ENCODE measurements at places on chromosomes 7 and 10.

DNA sequence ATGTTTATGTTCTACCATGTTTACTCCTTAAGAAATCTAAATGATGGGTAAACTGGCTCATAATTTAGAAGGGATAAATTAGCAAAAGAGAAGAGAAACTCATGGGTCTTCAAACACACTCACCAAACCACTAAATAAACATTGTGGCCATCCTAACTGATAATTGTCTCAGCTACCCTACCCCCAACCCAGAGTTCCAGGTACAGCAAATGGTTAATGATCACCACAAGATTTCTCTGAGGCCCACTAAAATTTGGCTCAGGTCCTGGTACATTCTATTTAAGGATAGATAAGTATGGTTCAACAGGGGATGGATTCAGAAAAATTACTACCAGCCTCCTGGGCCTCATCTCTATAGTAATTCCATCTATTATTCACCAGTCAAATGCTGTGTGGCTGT lies 21.4 kb downstream of the SLC25A13 start:
- DNase-seq, result no peak

DNA sequence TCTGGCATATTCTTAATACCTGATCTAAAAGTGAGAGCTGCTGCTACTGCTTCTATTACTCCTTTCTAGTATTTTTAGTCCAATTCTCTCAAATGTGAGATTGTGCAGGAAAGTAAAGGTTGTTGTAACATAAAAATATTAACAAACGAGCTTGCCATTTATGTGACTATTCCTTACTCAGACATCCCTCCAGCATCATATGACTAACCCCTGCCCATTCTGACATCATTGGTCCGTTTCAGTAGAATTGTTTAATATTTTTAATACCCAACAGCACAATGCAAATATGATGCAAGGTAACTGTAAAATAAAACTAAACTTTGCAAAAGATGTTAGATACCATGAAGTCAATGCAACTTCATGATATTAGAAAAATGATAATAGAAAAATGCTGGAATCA lies 83.6 kb downstream of the CFAP58 start:
- DNase-seq, result no peak

DNA sequence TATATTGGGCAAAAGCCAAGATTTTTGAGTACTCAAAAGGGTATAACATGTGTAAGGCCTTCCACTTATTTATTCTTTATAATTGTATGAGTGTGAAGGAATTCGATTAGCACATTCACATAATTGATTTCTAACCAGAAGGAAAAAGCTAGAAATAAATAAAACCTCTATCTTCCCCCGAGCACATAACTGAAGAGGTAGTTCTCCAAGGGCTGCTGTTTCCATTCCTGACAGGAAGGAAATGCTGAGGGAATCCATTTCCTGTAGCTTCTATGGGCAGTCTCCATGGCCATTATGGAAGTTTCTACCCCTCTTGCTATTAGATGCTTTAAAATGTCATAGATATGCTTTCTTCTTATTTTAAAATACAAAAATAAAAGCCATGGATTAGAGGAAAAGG lies 70.5 kb upstream of the ABCB5 start:
- DNase-seq, result no peak

DNA sequence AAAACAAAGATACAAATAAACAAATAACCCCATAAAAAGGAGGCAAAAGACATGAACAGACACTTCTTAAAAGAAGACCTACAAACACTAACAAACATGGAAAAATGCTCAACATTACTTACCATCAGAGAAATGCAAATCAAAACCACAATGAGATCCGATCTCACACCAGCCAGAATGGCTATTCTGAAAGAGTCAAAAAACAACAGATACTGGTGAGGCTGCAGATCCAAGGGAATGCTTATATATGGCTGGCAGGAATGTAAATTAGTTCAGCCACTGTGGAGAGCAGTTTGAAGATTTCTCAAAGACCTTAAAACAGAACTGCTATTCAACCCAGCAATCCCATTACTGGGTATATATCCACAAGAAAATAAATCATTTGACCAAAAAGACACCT lies 80.4 kb upstream of the NRP1 start:
- no peak for DNase-seq

- DNase-seq, result no peak
Observed at GRCh38 chr7:112023282-112023681, 182.9 kb downstream of the DOCK4 start.

GRCh38 chr10:99329554-99330346 lies 594 bp downstream of the CNNM1 start:
- DNase-seq, result no peak

DNA sequence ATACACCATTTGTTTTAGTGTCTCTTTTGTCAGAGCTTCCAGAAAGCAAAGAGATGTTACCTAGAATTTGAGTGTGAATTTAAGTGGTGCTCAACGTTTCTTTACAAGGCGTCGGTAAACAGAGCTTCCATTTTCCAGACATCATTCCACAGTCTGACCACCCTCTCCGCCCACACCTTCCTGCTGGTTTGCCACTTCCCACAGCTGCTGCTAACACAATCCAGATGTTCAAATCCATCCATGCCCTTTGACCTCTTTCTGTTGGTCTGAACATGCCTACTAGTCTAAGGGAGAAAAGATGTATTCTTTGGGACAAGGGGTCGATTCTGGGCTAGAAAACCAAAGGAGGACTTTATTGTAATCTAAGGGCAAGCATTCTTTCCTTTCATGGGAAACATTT lies 86.1 kb downstream of the FAM107B start:
- DNase-seq, result no peak

DNA sequence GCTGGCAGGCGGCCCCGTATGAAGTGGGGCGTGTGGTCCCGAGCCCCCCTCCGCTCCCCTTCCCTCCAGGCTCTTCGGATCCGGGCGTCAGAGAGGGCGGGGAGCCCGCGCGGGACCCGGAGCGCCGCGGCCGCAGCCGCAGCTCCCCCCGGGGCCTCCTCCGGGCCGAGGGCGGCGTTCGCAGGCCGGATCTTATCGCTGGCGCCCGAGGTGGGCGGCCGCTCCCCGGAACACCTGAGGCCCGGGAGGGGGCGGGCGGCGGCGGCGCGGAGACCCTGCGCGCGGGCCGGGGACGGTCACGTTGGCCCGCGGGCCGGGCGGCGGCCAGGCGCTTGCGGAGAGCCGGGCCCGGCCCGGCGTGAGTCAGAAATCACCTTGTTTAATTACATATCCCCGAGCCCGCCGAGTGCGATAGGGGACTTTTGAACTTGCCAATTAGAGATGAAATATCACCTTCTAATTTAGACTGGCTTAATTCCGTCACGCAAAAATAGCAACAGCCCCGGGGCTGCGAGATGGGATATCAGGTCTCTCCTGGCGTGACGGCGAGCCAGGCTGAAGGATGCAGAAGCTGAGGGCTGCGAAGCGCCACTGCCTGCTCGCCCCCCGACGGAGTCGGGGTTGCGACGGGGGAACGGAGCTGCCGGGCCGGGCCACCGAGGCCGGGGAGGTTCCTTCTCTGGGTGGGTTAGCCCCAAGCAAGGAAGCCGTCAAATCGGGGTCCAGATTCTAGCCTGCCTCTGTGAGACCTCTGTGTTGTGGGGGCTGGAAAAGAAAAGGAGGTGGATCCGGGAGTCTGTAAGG lies 43.4 kb downstream of the LDB3 start:
- DNase-seq, result peak; percentile 45

- no peak for DNase-seq
Observed at GRCh38 chr10:52820309-52820708, 47.7 kb upstream of the MBL2 start.

DNA sequence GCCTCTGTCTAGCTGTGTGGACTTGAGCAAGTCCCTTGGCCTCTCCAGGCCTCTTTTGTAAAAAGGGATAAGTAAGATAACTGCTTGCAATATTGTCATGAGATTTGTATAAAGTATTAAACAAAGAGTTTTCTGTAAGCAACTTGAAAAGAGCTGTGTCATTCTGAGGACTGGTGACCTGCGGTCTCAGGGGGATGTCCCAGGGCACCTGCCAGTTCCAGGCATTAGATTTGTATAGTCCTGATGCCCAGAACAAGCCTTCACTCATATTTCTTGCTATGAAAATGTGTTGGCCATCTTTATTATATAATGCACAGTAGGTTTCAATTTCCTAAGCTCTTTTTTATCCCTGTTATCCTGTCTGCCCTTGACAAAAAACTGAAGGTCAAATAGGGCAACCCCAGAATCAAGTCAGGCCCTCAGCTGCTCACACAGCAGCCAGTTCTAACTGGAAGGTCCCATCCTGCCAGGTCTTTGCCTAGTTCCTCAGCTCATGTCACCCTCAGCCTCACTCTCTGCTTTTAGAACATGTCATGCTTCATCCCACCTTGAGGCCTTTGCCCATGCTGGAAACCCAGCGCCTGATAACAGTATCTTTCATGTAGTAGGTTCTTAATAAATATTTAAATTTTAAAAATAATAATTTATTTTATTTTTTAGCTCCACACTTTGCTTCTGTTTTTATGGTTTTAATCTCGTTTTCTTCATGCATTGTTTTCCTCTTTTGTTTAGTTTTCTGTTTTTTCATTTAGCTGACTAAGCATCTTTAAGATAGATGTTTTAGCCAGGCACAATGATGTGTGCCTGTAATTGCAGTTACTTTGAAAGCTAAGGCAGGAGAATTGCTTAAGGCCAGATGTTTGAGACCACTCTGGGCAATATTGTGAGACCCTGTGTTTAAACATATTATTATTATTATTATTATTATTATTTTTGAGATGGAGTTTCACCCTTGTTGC lies 87.5 kb upstream of the ZNF92 start:
- no peak for DNase-seq

GRCh38 chr7:18680576-18680975 lies 185.0 kb downstream of the HDAC9 start:
- DNase-seq, result no peak

- no peak for DNase-seq
Observed at GRCh38 chr7:41745451-41745850, 42.6 kb upstream of the INHBA start.

GRCh38 chr10:128031216-128031615 lies 95.0 kb downstream of the MKI67 start:
- no peak for DNase-seq

- DNase-seq, result no peak
Observed at GRCh38 chr10:94349327-94349726, 13.4 kb downstream of the NOC3L start.

DNA sequence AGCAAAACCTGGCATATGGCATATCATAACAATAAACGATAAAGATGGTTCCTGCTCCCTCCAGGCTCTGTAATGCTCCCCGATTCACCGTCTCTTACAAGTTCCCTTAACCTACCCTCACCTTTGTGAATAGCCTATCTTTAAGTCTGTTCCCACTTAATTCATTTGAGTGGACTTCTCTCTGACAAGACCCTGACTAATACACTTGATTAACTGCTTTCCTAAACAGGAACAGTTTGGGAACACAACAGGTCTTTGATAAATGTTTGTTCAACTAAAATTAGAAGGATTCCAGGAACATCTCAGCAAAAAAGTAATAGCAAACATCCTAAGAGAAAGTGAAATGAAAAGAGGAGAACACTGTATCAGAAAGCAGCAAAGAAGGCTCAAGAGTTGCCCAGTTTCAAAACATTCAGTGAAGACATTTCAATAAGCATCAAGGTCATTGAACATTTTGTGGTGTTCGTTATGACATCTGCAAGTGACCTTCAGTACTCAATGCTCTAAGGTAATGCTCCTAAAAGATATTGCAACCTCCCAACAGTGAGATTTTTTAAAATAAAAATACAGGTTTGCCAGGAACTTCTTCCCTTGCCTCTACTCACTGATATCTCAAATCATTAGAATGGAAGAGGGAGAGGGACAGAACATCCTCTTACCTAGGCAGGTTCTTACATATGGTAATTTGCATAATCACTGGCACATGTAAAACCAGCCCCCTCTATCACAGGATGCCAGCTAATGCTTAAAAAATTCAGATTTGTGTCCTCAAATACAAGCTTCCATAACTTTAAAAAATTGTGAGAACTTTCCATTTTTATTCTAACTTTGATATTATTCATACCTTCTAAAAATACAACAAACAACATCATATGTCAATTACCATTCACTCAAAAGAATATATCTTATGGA lies 11.4 kb upstream of the ARHGAP12 start:
- no peak for DNase-seq
